ENCODE measurements at places on chromosomes 1 and 21.

DNA sequence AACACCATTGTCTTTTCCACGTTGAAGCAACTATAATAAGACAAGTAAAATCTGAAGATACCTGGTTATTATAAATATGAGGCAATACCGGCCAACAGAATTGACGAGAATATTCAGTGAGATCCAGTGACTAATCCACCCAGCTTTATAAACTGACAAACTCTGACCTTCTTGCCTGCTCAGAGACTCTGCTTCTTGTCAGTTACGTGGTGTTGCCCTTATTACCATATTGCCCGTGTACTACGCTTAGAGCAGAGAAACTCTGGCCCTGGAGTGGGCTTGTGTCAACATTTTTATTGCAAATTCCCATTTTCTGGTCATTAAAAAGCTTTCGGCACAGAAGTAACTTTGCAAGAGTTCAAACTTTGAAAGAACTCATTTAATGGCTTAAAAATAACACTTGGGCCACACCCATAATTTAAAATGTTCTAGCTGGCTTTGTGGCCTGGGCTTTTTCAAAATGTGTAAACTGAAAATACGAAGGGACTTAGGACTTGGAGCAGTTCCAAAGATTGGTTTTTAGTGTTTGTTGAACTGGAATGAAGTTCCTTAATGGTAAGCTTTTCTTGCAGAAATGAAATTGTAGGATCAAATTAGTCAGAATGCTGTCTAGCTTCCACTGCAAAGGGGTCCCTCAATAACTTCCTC is 266.2 kb downstream of the LMO4 start:
- DNase-seq, result no peak

DNA sequence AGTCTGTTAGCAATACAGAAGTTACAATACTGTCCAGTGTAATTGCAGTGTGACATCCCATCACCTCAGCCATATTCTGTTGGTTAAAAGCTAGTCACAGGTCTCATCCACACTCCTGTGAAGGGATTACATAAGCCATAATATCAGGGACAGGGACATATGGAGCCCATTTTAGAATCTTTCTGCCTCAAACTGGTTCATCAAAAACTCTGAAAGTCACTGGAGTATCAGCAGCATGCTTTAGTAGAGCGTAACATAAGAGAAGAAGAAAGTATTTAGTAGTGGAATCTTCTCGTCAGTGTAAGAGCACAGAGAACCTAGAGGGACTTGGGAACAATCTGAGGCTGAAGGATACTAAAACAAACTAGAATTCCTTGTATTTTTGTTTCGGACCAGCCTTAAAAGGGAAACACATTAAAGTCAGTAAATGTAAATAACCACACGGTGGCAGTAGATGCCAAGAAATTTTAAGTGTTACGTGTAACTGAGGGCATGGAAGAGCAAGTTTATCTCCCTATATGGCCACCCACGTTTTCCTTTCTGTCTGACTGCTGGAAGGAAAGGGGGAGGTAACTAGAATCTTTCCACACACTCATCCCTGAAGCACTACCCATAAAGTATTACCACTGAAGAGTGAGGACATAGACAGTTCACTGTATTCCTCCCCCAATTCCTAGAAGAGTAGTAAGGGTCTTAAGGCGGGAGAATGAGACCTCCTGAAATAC is 41.6 kb upstream of the AGL start:
- DNase-seq, result peak; percentile 27

DNA sequence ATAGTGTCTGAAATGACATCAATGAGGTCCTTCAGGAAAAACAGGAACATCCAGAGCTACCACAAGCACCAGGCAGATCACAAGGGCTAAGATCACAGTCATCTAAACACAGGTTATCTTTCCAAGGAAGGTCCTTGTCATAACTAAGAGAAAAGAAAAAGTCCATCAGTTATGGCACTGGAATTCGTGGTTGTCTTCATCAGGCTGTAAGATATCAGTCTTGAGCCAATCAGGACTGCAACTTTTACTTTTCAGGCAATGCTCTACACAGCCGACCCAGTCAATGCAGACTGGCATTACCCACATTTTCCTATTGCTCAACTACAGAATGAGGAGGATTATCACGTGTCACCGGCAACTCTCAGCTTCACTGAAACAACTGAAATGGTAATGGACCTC is 26.4 kb downstream of the SORT1 start:
- DNase-seq, result peak; percentile 4

DNA sequence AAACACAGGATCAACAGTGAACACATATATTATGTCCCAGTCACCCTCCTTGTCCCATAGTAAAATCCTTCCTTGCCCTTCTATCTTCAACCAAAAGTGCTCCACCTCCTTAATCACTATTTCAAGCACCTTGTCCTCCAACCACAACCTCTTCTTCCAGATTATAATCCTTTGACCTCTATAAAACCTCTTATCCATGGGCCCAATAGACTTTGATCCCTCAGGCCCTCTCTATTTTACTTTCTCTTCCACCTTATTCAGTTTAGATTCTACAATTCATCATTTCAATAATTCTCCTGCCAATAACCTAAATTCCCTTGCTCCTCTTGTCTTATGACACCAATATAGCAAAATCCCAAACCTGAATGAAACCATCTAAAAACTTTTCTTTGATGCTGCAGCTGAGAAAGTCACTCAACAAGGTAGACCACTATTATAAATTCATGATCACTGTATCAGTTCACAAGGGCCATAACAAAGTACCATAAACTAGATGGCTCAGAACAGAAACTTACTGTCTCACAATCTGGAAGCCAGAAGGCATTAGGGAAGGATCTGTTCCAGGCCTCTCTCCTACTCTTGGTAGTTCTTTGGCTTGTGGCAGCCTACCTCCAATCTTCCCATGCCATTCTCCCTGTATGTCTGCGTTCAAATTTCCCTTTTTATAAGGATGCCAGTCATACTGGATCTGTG is 24.8 kb downstream of the EPS15 start:
- DNase-seq, result no peak

GRCh38 chr21:42038393-42038792 is 28.2 kb upstream of the ZBTB21 start:
- DNase-seq, result no peak

DNA sequence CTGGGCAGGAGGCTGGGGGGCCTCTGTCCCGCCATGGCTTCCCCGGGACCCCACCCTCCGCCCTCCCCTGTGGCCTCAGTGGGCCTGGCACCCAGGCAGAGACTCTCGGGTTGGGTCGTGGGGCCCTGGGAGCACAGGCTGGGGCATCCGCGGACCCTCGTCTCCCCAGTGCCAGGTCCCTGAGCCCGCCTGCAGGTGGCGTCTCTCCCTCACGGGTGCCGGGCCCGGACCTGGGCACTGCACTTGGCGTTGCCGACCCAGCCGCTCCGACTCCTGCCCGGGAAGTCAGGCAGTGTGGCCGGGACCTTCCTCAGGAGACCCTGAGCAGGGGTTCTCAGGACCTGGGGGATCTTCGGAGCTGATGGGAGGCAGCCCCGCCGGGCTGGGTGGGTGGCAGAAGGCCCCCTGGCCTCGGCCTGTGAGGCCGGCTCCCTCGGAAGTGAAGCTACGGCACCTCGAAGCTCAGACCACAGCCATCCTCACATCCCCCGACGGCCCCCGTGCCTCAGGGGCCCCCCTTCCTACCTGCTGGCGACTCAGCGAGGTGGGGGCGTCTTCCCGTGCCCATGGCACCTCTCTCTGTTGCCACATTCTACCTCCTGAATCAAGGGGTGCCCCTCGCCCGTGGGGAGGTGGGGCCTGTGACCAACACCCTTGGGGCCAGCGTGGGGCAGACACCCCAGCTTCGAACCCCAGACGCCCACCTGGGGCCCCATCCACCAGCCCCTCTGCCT is 6.4 kb upstream of the C1orf159 start:
- DNase-seq, result peak; percentile 87
